ENCODE measurements at places on chromosomes 6 and 20.

GRCh38 chr20:8621001-8621400 is 447.9 kb upstream of the PLCB4 start:
- no peak for ATAC-seq

GRCh38 chr6:136723780-136724179 is 68.5 kb downstream of the MAP3K5 start:
- peak; percentile 58 for ATAC-seq

DNA sequence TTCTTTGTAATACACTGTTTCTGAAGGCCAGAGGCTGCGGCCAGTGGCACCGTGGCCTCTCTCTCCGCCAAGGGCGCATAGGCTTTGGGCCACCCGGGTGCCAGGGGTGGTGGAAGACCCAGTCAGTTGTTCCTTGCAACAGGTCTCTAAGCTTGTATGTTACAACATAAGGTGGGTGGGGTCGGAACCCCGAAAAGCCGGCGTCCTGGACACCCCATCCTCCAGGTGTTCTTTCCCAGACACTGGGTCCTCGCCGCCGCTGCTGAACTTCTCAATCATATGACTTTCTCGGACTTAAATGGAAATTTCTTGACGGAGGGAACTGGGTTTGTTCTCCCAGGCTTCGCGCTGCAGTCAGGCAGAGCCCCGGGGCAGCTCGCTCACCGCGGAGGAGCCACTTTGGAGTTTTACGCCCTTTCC is 983 bp upstream of the KCNQ5 start:
- ATAC-seq = no peak

DNA sequence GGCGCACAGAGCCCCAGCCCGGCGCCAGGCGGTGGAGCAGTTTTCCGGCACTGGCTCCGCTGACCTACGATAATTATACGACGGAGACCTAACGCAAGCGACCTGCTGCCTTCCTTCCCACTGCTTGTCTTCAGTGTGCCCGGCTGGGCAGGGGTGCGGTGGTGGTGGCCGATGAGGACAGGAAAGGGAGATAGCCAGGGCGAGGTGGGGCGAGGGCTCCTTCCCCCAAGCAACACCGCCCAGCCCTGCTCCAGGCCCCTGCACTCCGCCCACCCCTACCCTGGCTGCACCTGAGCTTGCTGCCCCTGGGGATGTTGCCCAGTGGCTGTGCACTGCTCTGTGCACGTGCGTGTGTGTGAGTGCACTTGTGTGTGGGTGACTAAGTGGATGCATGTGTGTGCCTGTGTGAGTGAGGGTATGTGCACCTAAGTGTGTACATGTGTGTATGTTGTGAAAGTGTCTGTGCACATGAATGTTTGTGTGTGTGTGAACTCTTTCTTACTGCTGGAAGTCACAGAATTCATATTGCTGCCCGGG is 42.6 kb upstream of the IRF4 start:
- ATAC-seq = peak; percentile 9

GRCh38 chr6:101232961-101233360 is 160.5 kb upstream of the GRIK2 start:
- ATAC-seq = no peak

DNA sequence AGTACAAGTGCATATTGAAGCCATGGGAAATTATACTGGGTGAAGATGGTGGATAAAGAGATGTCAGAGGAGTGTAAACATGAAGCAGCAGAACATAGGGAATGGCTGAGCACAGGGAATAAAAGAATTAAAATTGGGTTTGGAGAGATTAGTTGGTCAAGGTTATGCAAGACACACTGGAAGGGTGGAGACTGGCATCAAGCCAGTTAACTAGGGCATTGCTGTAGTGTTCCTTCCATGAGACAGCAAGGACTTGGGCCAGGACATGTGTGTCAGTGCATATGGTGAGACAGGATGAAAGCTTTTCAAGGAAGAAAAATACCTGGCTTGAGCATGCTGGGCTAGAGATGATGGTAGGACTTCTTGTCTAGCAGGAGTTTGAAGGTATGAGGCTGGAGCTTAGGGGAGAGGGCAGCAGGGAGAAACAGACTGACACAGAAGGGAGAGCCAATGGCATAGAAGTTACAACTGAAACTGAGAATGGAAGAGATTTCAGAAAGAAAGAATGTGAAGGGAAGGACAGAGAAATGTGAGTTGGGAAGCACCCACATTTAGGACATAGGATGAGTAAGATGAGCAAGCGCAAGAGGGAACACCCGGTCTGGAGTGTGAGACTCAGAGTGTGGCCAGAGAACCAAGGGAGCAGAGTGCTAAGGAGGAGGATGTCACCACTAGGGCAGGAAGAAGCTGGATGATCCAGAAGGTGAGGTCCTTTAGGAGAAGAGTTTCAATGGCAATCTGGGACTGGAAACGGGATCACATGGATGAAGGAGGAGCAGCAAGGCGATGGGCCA is 14.5 kb upstream of the TMEM170B start:
- no peak for ATAC-seq

- no peak for ATAC-seq
Measured at GRCh38 chr6:126955621-126956020, 162.8 kb upstream of the RSPO3 start.

- ATAC-seq = no peak
Measured at GRCh38 chr20:46195264-46196036, 77.3 kb downstream of the CD40 start.

- no peak for ATAC-seq
Measured at GRCh38 chr6:113672491-113673149, 184.5 kb upstream of the MARCKS start.

DNA sequence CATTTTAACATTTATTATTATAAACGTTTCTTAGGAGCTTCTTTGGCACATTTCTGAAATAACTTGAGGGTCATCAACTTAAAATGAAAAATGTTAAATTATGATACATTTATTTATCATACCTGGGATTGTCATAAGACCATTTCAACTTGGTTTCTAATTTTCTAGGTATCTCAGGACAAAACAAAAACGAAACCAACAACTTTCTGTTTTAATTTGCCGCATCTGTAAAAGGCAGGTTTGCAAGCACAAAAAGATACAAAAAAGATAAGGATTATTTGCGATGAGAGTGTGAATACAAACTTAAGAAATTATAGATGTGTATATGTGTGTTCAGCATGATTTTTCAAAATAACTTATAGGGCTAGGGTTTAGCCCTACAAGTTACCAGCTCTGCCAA is 395.0 kb upstream of the RUNX2 start:
- ATAC-seq = peak; percentile 32

DNA sequence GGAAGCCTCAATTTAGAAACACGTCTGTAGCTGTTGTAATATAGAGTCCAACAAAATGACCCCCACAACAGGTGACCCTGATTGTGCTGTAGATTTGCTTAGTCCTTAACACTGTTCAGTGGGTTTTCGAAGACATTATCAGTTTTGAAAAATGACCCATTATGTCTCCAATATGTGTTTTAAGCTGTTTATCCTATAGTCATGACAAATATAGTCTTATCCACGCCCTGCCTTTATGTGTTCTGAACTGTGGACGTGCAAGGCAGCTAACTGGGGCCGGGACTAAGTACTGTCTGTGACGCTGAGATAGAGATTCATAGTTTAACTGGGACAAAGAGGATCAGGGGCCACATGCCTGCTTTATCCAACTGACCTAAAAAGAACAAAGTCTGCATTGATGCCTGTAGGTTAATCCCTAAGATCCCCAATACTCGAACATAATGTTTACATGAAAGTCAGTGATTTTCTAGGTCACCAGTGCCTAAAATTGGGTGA is 192.4 kb downstream of the CD83 start:
- ATAC-seq = no peak

DNA sequence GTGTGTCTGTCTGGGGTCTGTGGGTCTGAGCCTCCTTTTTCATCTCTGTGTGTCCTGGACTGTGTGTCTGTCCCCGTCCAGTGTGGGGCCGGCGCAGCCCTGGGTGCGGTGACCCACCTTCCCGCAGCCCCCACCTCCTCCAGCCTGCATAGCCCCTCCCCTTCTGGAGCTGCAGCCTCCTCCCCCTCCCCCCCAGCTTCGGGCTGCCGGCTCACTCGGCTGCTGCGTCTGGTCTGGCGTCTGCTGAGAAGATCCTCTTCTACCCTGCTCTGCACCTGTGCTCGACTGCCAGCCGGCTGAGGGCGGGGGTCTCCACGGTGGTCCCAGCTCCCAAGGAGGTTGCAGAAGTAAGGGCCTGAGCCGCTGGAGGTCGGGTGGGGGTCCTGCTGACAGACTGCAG is 7.6 kb upstream of the LKAAEAR1 start:
- ATAC-seq = no peak

Measured in activated T-helper 17 cell treated with anti-CD3 and anti-CD28 coated beads, Interleukin-2, amount 50 U/mL, for 72 hours (primary cell).